ENCODE measurements at places on chromosomes 4 and X. TPM values are rescaled to one million over a fixed set of nuclear protein-coding genes. Genes with fewer than 3 reads are reported as not detected.

DNA sequence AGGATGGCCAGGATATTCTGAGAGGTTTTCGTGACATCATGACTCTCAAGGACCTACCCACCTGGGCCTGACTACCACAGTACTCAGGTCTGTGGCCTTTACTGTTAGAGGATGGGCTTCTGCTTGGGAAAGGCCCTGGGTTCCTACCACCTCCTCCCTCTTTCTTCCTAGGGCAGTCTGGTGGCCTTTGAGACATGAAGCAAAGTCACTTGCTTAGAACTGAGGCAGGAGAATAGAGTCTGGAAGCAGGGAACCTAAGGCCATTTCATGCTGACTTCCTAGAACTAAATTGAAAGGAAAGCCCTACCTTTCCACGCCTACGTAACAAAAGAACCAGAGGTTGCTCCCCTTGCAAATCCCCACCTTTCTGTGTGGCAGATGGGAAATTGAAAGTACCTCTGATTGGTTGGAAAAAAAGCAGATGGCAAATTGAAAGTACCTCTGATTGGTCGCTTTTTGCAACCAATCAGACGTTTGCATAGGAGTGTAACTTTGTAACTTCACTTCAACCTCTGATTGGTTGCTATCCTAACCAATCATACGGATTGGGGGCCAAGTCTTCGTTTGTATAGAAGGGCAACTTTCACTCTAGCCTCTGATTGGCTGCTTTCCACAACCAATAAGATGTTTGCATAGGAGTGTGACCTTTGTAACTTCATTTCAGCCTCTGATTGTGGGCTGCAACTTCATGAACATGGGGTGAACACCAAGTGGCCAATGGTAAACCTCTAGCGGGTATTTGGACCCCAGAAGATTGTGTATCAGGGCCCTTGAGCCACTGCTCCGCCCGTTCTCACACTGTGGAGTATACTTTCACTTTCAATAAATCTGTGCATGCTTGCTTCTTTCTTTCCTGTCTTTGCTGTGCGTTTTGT is 9.9 kb upstream of the AKAP14 start:
- H3K4me3 ChIP-seq = no peak overlapping the region
- H3K36me3 ChIP-seq = no peaks in the 10 kb centered on the region
- H3K27ac ChIP-seq = no peak overlapping the region
- DNase-seq = no peak
- H3K4me1 ChIP-seq = no peaks in the 10 kb centered on the region

The SLC34A2 gene
- not detected for total RNA-seq

The S100P gene
- 65.8 TPM for total RNA-seq

The LETM1 gene
- 66.0 TPM for total RNA-seq

DNA sequence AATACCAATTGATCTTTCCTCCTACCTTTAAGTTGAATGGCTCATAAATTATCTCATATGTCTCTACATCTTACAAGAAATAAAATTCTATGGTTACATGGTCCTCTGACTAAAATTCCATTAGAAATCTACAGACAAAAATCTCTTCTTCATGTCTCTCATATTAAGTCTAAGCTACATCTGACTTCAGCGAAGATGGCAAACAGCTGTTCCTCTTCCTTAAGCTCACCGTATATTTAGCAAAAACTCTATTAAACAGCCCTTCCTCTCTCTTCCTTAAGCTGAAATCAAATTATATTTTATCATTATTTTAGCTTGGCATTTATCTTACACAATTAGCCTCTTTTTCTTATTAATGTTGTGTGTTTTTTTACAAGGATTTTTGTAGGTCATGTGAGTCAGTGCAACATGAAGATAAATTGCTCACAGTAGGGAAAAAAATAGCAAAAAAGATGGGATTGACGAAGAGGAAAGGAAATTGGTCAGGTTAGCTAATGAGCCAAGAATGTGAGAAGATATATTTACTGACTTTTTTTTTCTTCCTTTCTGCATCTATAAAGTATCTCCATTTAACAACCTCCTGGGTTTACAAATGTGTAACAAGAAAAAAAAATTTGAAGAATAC is 2412.8 kb downstream of the ARAP2 start:
- H3K27me3 ChIP-seq = no peaks in the 10 kb centered on the region
- H3K36me3 ChIP-seq = no peaks in the 10 kb centered on the region
- no peak overlapping the region for H3K27ac ChIP-seq
- H3K4me3 ChIP-seq = no peak overlapping the region

The TMEM156 gene
- total RNA-seq = 9.6 TPM

The H2AZ1 gene
- 233 TPM for total RNA-seq

- DNase-seq = no peak
- H3K27me3 ChIP-seq = no peaks in the 10 kb centered on the region
- no peaks in the 10 kb centered on the region for H3K36me3 ChIP-seq
- peaks cover under 1% of the 10 kb centered on the region for H3K4me1 ChIP-seq
- H3K27ac ChIP-seq = no peak overlapping the region
- H3K4me3 ChIP-seq = no peak overlapping the region
These were observed 6.1 kb downstream of the CXCL10 start for GRCh38 chr4:76017056-76017686.

DNA sequence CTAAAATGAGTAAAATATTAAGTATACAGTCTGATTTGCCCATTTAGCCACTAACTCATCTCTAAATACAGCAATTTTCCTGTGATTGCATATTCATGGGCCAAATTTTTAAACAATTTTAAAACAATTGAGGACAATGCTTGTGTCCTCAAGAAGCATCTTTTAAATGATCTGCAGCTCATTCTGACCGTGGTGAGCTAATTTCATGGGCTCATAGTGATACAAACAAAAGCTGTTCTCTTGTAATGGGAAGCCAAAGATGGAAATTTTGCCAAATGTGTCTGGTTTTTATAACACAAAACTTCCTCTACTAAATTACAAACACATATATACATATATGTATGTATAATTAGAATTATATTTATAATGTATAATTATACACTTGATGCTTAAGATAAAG is 39.7 kb downstream of the HMGB2 start:
- H3K27ac ChIP-seq = no peak overlapping the region
- H3K4me1 ChIP-seq = no peaks in the 10 kb centered on the region
- H3K27me3 ChIP-seq = no peaks in the 10 kb centered on the region

DNA sequence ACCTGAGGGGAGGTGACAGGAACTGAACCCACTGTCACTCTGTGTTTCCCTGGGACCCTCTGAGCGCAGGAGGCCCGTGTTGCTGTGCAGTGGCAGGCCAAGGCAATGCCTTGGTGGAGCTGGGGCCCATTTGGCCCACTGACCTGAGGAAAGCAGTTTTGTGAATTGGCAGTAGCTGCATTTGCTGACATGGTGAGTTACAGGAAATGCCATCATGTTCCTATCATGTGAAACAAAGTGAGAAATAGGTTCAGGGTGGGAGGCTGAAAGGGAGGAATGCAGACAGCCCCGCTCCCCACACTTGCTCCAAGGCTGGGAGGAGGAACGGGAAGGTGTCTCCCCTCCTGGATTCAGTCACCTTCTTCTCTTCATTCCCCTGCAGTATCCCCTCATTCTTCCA is 146.1 kb downstream of the PTTG2 start:
- H3K27ac ChIP-seq = no peak overlapping the region
- H3K4me3 ChIP-seq = no peak overlapping the region
- H3K27me3 ChIP-seq = no peaks in the 10 kb centered on the region

The TCEAL7 gene
- total RNA-seq = 1.3 TPM

GRCh38 chrX:140503714-140504351 is 1.0 kb downstream of the SOX3 start:
- H3K4me1 ChIP-seq = no peaks in the 10 kb centered on the region
- peak overlapping the region; percentile 8 for H3K4me3 ChIP-seq
- DNase-seq = no peak
- H3K27ac ChIP-seq = no peak overlapping the region

DNA sequence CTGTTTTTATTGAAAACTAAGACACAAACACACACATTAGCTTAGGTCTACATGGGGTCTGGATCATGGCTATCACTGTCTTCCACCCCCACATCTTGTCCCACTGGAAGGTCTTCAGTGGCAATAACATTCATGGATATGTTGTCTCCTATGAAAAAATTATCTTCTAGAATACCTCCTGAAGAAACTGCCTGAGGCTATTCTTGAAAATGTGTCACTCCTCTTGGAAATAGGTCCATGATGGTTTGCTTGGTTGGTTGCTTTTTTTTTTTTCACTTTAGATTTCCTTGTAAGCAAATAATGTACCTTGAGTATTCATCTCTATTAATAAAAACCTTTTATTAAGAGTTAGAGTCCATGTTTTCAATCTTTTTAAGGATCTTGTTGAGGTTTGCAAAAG is 195.3 kb upstream of the PDE5A start:
- H3K4me3 ChIP-seq = no peak overlapping the region
- DNase-seq = no peak
- H3K27me3 ChIP-seq = no peaks in the 10 kb centered on the region
- H3K27ac ChIP-seq = no peak overlapping the region

GRCh38 chr4:93267747-93268146 is 560.8 kb upstream of the ATOH1 start:
- H3K36me3 ChIP-seq = no peaks in the 10 kb centered on the region
- H3K4me3 ChIP-seq = no peak overlapping the region
- DNase-seq = no peak
- no peaks in the 10 kb centered on the region for H3K4me1 ChIP-seq

The GPR82 gene
- 0.76 TPM for total RNA-seq

The CDS1 gene
- total RNA-seq = 32.9 TPM

DNA sequence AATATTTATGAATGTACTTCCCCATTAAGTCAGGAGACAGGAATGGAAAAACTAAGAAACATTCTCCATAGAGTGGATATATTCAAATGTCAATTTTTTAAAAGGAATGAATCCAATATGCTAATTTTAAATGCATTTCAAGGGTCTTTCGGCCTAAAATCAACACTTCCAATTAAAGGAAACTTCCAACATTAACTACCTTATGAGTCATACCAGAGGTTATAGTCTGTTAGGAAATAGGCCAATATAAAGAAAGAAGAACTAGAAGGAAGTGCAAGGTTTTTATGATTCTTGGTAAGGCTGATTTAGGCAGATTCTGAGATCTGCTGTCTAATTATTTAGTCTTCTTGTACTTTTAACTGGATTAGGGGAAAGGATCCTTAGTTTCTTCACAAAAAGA is 260.1 kb upstream of the EDNRA start:
- no peak overlapping the region for H3K4me3 ChIP-seq
- H3K27me3 ChIP-seq = no peaks in the 10 kb centered on the region
- no peaks in the 10 kb centered on the region for H3K36me3 ChIP-seq

GRCh38 chr4:158958489-158959270 is 144.2 kb upstream of the RAPGEF2 start:
- H3K36me3 ChIP-seq = no peaks in the 10 kb centered on the region
- no peak overlapping the region for H3K27ac ChIP-seq
- H3K4me1 ChIP-seq = no peaks in the 10 kb centered on the region
- no peak for DNase-seq
- no peak overlapping the region for H3K4me3 ChIP-seq

The IL2RG gene
- 10.2 TPM for total RNA-seq

DNA sequence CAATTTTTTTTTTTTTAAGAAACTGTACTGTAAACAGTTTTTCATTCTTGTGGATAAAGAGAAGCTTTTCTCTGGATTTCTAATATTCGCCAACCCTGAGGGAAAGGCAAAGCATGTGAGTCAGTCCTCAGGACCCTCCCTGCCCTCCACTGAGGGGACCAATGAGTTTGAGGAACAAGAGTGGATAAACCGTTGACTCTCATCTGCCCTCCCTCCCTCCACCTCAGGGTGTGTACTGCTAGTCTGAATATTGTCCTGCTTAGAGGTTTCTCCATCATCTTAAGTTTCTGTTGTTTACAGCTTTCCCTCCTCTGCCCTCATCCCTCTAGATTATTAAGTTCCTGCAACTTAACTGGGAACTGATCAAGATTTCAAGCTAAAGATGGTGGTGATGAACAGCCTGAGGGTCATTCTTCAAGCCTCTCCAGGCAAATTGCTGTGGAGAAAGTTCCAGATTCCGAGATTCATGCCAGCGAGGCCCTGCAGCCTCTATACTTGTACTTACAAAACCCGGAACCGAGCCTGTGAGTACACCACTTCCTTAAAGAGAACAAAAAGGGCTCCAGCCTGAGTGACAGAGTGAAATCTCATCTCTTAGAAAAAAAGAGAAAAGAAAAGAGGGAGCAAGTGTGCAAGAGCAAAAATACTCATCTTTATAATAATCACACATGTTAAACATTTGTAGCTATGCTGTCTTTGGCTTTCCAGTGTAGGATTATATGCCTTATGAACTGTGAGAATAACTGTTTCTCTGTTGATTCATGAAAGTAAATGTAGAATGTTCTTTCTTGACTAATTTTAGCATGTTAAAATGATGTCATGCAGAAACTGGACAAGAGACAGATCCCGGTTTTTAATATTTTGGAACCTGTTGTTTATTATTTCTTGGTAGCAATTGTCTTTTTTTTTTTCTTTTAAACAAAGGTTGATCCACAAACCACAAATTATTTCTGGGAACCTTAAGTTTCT is 11.9 kb downstream of the CA5B start:
- peak overlapping the region; percentile 82 for H3K27ac ChIP-seq
- H3K27me3 ChIP-seq = no peaks in the 10 kb centered on the region

GRCh38 chr4:122508083-122508482 is 51.6 kb upstream of the IL2 start:
- no peaks in the 10 kb centered on the region for H3K36me3 ChIP-seq
- no peak overlapping the region for H3K4me3 ChIP-seq
- no peak overlapping the region for H3K27ac ChIP-seq

DNA sequence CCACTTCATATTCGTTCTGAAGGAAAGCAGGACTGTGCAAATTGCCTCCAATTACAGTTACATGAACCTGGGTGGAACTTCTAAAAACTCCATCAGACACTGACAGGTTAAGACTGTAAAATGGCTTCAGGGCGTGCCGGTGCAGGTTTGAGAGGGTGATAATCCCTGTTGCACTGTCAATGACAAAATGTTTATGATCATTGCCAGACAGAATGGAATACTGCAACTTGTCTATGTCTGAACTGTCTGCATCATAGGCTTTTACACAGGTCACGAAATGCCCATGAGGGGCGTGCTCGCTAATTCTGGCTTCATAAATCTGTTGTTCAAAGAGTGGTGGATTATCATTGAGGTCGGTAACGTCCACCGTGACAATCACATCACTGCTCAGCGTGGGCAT is 63.7 kb upstream of the MTNR1A start:
- H3K27ac ChIP-seq = no peak overlapping the region
- no peaks in the 10 kb centered on the region for H3K27me3 ChIP-seq
- no peaks in the 10 kb centered on the region for H3K4me1 ChIP-seq
- H3K36me3 ChIP-seq = no peaks in the 10 kb centered on the region
- DNase-seq = no peak

DNA sequence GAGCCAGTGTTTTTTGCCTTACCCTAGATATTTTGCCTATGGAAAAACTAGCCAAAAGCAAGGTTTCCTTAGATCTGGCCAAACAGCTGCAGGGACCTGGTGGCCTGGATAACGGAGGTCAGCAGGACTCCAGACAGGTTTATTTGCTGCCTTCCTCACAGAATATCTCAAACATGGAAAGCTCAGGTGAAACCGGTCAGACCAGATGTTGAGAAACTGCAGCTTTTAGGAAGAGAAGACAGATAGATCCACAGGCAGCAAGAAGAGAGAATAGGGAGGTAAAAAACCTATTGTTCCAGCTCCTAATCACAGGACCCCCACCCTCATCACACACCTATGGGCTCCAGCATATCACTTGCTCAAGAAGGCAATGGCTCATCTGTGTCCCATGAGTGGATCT is 16.2 kb downstream of the SLC16A2 start:
- no peak for DNase-seq
- H3K27me3 ChIP-seq = no peaks in the 10 kb centered on the region
- no peaks in the 10 kb centered on the region for H3K36me3 ChIP-seq

- H3K36me3 ChIP-seq = no peaks in the 10 kb centered on the region
- H3K4me3 ChIP-seq = no peak overlapping the region
- DNase-seq = no peak
- peaks cover 10% of the 10 kb centered on the region for H3K4me1 ChIP-seq
These were observed 8.2 kb upstream of the TLR10 start for GRCh38 chr4:38791010-38791409.

Measured in esophagus squamous epithelium (tissue), 5 donors.